ENCODE measurements at places on chromosomes 7 and 10. TPM values are rescaled to one million over a fixed set of nuclear protein-coding genes. Genes with fewer than 3 reads are reported as not detected.

- peaks cover 21% of the 10 kb centered on the region for H3K36me3 ChIP-seq
- H3K27ac ChIP-seq: no peak overlapping the region
- H3K27me3 ChIP-seq: no peaks in the 10 kb centered on the region
Measured at GRCh38 chr10:18533896-18534295, 117.5 kb downstream of the NSUN6 start.

DNA sequence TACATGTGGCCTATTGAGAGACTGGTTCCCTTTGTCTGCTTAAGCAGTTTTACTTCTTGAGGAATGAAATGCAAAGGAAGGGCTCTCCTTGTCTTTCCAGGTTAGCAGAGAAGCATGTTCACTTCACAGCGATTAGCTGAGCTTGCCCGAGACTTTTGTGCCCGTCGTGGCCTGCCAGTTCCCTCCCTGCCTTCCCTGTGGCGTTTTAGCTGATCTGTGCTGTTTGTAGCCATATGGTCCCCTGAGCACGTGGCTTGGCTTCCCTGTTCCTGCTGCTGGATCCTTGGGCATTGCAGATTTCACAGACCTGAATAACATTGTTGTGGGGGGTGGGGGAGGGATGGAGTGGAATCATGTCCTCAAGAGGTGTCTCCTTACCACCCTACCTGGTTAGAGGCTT is 61.8 kb downstream of the SND1 start:
- H3K4me3 ChIP-seq: no peak overlapping the region
- H3K27ac ChIP-seq: no peak overlapping the region
- H3K36me3 ChIP-seq: peaks cover 72% of the 10 kb centered on the region
- no peaks in the 10 kb centered on the region for H3K27me3 ChIP-seq

- H3K4me1 ChIP-seq: peaks cover 33% of the 10 kb centered on the region
- no peaks in the 10 kb centered on the region for H3K27me3 ChIP-seq
- no peak overlapping the region for H3K4me3 ChIP-seq
Measured at GRCh38 chr10:31095677-31096560, 64.3 kb upstream of the ZNF438 start.

DNA sequence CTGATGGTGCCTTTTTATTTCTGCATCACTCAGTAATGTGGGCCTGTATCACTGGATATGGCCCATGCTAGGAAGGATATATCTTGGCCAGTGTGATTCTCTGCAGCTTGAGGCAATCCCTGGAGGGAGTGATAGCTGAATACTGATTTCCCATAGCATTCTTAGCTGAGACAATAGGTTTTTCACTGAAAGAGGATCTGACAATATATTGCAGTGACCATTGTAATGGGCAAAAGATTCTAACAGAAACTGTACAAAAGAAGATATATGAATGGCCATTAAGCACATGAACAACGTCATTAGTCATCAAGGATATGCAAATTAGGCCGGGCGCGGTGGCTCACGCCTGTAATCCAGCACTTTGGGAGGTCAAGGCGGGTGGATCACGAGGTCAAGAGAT is 117.8 kb downstream of the KAT6B start:
- H3K4me1 ChIP-seq: peaks cover 13% of the 10 kb centered on the region

DNA sequence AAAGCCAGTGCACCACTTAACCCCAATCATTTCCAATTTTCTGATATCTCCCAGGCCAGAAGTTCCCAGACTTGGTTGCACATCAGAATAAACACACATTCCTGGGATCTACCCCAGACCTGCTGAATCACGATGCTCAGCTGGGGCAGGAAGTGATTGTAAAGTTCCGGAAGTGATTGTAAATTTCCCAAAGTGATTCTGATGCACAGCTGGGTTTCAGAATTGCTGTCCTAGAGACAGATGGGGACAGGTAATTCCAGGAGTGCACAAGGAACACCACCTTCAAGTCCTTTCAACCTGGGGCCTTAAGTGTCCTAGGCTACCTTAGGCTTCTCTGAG is 104.2 kb upstream of the EEPD1 start:
- DNase-seq: no peak
- no peaks in the 10 kb centered on the region for H3K4me1 ChIP-seq
- H3K27me3 ChIP-seq: no peaks in the 10 kb centered on the region
- H3K4me3 ChIP-seq: no peak overlapping the region
- no peak overlapping the region for H3K27ac ChIP-seq

- peaks cover 4% of the 10 kb centered on the region for H3K27me3 ChIP-seq
- no peaks in the 10 kb centered on the region for H3K36me3 ChIP-seq
- no peaks in the 10 kb centered on the region for H3K4me1 ChIP-seq
- DNase-seq: no peak
Measured at GRCh38 chr7:106183952-106184351, 71.8 kb upstream of the SYPL1 start.

DNA sequence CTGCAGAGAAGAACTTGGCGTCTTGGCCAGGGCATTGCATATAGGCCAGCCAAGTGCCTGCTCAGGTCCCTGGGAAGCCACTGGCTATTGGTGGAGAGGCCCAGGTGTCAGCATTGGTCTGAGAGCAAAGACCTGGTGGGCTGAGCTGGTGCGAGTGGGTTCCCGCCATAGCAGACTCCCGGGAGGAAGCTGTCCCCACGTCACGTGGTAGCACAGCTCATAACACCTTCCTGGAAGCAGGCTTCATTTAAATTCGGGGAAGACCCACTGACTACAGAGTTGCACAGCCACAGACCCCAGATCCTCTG is 130.5 kb downstream of the WDR37 start:
- H3K4me3 ChIP-seq: no peak overlapping the region
- H3K27ac ChIP-seq: no peak overlapping the region
- no peak for DNase-seq

The NUTM2B gene
- 0.45 TPM for total RNA-seq

The NUDCD3 gene
- total RNA-seq: 92.4 TPM

The ADCK2 gene
- total RNA-seq: 24.2 TPM

The TMEM213 gene
- 0.19 TPM for total RNA-seq

The BHLHA15 gene
- not detected for total RNA-seq

The RNF32 gene
- total RNA-seq: 1.4 TPM

The CALHM3 gene
- not detected for total RNA-seq

The COL1A2 gene
- total RNA-seq: not detected

The BTRC gene
- total RNA-seq: 18.6 TPM

All from activated CD4-positive, alpha-beta memory T cell treated with anti-CD3 and anti-CD28 coated beads for 36 hours (primary cell).